Fibroblast of the conjunctiva (primary cell): ENCODE measurements at places on chromosomes 6 and 20.
A peak's percentile ranks its signal among the peaks of the same experiment; 100 is the strongest.

GRCh38 chr20:164618-165017 is 7.4 kb downstream of the DEFB127 start:
- no peak for DNase-seq

GRCh38 chr6:71420693-71421328 is 132.2 kb downstream of the OGFRL1 start:
- DNase-seq = peak; percentile 89

- DNase-seq = no peak
These were observed 44.2 kb upstream of the RIPPLY2 start for GRCh38 chr6:83808926-83809325.

DNA sequence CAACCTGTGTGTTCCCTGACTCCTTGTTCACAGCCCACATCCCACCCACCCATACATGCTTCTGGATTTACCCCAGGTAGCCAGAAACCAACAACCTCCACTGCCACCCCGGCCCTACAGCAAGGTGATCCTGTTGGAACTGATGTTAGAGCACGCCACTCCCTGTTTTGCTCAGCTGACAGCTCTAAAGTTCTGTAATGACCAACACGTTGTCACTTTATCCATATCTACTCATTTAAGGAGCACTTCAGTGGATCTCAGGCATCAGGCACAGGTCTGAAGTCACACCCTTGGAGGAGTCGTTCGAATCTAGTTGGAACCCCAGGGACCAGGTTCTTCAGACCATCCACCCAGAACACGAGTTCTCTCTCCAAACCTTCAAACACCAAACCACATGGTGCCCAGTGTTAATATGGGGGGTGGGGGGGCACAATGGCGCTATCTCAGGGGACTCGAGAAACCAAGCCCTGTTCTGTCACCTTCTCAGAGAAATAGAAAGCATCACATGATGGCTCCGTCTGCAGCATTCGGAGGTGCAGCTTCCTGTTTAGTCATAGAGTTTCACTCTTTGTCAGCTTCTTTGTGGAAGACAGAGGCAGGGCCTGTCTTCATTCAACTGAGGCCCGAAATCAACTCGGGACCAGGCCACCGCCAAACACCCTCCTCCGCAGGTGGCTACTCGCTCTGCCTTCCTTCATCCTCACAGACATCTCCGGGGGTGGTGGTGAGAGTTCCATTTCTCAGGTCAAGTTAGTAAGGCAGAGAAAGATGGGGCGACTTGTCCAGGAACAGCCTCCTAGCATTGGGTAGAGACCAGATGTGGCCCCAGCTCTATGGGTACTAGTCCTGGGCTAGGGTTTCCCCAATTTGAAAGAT is 142.2 kb downstream of the NFATC2 start:
- DNase-seq = no peak
